Forelimb muscle (tissue), 1 donor: ENCODE measurements at places on chromosomes 11 and 22. TPM values are rescaled to one million over a fixed set of nuclear protein-coding genes. Genes with fewer than 3 reads are reported as not detected.

Gene YWHAH
- 88.6 TPM for polyA plus RNA-seq

Gene TMPRSS5
- polyA plus RNA-seq, result 0.99 TPM

Gene MSANTD2
- 15.3 TPM for polyA plus RNA-seq

Gene LRP4
- 18.4 TPM for polyA plus RNA-seq

Gene CARD18
- not detected for polyA plus RNA-seq

Gene CDC42EP2
- polyA plus RNA-seq, result 32.5 TPM

Gene TMPRSS13
- 0.19 TPM for polyA plus RNA-seq

Gene SCGB1C1
- 0.34 TPM for polyA plus RNA-seq

Gene LINC01488
- polyA plus RNA-seq, result 0.08 TPM

Gene AGBL2
- 0.47 TPM for polyA plus RNA-seq

Gene PGR
- not detected for polyA plus RNA-seq

Gene INPP5J
- 1.6 TPM for polyA plus RNA-seq

DNA sequence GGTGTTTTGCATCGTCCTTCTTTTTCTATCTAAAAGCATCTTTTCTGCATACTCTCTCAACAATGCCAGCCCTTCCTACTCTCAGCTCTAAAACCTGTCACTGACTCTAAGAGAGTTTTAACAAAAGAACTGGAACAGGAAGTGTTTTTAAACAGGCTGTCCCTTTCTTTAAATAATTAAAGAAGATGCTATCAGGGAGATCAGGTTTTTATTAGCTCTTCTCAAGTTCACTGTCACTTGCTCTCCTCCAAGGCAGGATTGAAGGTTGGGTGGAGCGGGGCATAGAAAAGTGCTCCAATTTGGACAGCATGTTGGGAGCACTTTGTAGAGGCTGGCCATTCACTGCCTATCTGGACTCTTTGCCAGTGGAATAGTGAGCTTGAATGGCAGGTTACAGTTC, 56.4 kb upstream of the BARX2 start:
- DNase-seq, result no peak

DNA sequence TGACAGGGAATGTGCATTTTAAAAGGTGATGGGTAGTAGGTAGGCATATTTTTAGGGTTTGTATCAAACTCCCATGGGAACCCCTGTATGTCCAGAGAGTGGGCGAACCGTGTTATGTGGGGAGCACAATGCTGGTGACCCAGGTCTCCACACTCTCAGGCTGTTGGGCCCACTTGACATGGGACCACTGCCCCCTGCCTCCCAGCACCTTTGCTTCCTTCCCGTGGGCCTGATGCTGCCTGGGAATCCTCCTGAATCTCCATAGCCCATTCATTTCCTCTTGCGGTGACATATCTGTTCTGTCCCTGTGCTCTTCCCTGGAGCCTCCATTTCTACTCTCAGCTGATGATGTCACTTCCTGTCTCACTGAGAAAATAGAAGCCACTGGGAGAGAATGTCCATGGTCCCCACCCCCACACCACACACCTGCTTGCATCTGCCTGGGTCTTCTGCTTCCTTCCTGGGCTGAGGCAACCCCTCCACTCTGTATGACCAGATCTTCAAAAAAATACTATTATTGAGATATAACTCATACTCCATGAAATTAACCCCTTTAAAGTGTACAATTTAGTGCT, 55.8 kb upstream of the THY1 start:
- DNase-seq, result no peak

DNA sequence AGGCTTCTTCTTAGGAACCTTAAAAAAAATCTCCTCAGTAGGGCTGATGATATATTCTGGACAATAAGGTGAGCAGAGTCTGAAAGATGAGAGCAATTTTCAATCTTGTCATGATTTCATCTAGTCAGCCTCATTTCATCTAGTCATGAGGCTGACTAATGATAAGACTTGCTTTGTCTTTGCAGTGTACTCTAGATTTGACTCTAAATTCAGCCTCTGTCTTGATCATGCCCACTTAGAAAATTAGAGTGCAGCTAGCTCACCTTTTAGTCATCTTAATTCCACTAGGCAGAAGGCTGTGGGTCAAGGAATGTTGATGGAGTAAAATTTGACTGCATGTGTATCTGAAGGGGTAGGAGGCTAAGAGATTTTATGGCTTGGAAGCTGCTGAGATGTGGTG, 5.5 kb downstream of the EHF start:
- no peak for DNase-seq

DNA sequence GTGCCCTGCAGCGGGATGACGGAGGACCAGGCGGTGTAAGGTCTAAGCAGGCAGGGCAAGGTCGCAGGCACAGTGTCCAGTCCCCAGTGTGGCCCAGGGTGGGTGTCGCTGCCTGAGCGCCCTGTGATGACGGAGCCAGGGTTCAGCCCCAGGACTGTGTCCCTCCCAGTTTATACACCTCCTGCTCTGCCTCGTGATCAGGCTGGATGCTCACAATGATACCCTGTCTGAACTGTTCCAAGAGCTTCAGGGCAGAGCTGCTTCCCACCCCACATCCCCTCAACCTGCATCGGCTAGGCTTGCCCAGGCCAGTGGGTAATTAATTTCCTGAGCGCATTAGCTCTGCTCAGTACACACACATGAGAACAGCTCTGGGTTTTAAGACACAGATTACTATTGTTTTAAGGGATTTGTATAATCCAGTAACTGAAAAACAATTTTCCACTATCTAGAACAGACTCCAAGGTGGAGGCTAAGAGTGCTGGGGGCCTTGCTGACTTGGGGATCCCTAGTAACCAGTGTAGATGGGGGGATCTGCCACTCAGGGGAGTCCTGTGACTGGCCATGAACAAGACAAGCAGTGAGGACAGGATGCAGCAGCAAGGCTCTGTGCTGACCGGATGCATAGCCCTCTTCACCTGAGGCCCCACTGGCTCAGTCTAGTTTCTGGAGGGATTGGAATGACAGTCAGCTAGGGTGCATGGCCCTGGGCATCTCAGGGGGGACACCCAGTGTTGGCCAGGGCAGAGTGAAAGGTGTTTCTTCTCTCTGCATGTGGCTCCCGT, 34.1 kb downstream of the GNAZ start:
- no peak for DNase-seq

- no peak for DNase-seq
These were observed 67.7 kb downstream of the PHF21B start for GRCh38 chr22:44942056-44942455.

DNA sequence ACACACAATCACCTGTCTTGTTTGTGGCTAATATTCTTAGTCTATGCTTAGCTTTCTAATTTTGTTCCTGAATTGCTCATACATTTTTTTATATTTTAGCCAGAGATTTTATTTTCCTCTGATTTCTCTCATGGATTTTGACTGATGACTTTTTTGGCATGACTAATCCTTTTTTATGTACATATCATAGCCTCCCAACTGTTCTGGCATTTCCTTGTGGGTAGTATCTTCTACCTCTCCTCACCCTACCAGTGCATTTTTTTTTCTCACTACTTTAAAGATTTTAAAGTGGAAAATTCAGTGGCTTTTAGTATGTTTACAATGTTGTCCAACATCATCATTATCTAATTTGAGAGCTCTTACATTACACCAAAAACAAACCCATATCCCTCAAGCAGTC, 84.4 kb upstream of the TENM4 start:
- no peak for DNase-seq

GRCh38 chr11:132238331-132238866, 868.0 kb downstream of the NTM start:
- DNase-seq, result no peak

- DNase-seq, result no peak
These were observed 366.0 kb upstream of the PDGFD start for GRCh38 chr11:104529906-104530305.

GRCh38 chr22:48574776-48575617, 1252.7 kb downstream of the BRD1 start:
- no peak for DNase-seq

DNA sequence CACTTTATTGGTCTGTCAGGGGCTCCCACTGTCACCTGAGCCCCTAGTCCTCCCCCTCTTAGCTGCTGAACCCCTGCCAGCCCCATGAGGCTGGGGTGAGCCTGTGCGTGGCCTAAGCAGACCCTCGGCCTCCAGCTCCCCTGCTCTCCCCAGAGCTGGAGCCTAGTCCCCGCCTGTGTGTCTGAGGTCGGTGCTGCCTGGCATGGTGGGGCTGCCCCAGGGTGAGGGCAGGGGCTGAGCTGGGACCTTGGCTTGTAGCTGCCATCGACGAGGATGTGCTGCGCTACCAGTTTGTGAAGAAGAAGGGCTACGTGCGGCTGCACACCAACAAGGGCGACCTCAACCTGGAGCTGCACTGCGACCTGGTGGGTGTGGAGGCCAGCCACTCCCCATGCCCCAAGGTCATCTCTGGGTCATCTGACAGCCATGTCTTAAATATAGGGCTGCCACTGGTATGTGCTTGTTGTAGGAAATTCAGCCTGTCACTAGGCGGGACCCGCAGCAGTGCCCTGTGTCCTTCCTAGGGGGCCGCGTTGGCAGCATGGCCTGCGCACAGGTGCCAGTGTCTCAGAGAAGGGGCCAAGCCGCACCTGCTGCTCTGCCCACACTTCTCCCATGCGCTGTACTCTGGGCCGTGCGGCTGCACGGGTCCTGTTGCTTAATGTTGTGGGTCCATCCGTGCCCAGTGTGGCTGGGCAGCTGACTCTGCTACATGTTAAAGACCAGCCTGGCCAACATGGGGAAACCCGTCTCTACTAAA, 21.0 kb downstream of the PPIL2 start:
- no peak for DNase-seq

GRCh38 chr11:132770829-132771530, 761.3 kb downstream of the OPCML start:
- DNase-seq, result no peak

DNA sequence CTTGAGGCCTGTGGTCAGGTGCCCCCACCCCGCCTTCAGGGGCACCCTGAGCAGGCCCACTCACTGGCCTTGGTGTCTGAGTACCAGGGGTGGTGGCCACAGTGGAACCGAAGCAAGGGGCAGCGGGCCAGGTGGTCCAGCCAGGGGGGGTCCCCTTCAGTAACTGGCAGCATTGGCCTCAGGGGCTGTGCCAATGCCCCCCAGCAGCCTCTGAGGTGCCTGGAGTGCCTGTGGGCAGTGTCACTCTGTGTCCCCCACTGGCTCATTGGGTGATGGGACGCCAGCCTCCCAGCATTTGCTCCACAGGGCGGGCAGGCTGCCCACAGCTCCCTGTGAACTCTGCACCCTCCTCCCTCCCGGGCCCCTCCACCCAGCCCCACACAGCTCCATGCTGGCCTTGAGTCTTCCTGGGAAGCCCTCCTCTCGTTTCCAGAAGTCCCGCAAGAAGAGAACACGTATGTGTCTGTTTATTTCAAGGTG, 29.5 kb upstream of the CARS1 start:
- DNase-seq, result no peak

- no peak for DNase-seq
These were observed 28.7 kb upstream of the WT1 start for GRCh38 chr11:32464078-32464477.

DNA sequence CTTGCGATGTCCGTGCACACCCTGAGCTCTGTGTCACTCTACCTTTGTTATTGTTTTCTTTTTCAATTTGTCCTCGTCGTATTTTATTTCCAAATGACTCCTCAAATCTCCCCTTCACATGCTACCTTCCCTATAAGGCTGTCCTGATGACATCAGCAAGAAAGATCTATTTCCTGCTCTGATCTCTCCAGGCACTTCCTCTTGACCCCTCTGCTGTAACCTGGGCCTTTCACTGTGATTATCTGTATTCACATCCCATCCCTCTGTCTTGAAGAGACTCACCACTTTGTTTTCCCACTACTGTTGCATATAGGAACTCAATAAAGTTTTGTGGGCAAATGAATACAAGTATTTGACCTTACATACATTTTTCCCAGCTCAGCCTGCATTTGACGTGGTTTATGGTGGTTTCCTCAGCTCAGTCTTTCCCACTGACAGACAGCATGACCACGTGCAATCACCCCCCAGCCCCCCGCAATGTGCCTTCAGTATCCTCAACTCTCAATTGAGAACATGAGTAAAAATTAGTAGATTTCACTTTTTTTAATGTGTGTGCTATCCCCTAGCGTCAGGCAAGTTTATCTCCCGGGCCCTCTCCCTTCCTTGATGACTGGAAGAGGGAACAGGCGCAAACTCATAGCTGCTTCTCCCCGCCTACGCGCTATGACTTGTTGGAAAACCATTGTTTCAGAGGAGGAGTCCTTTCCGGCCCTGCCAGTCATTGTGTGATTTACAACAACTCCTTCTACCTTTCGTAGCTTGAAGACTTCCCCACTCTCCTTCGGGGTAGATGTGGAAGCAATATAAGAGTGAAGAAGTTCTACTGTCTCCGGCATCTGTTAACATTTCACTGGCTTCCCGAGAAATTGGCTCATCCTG, 498.5 kb downstream of the NTM start:
- DNase-seq, result no peak

GRCh38 chr22:43550024-43550620, 138.3 kb downstream of the MPPED1 start:
- DNase-seq, result no peak

GRCh38 chr11:67455054-67455453, at the start of gene CABP4:
CABP4 (plus strand) TSS chr11:67455354; CDS start chr11:67455424, 70 bp downstream.
- no peak for DNase-seq

GRCh38 chr11:17445240-17445795, 31.3 kb downstream of the ABCC8 start:
- DNase-seq, result no peak

DNA sequence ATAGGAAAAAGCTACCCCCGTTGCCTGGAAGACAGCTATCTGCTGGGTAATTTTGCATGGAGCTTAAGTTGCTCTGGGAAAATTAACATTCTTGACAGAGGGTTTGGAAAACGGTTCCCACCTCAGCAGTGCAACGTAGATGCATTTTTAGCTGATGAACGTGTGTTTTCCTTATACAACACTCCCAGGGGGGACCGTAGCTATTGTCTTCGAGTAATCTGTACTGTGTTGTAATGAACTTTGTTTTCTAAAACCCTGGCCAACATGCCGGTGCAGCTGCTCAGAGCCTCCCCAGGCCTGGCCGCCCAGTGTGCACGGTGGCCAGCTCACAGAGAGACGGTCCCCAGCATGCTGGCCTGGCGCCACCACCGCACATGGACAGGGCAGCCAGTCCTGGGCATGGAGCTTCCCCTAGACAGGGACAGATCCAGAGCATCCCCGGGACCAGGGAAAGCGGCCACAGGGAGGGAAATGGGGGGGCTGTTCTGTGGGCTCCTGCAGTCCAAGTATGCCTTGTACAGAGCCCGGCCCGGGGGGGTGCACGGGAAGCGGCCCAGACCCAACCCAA, 2.2 kb downstream of the TNNT3 start:
- DNase-seq, result peak; percentile 99

GRCh38 chr11:93740031-93740729, 1.1 kb downstream of the TAF1D start:
- DNase-seq, result no peak

- no peak for DNase-seq
These were observed 323.3 kb upstream of the ZC3H12C start for GRCh38 chr11:109769858-109770257.

GRCh38 chr11:12133547-12134235, 23.3 kb downstream of the MICAL2 start:
- no peak for DNase-seq

GRCh38 chr11:62143727-62144126, 19.9 kb downstream of the INCENP start:
- no peak for DNase-seq

GRCh38 chr11:26143566-26144290, 188.2 kb upstream of the ANO3 start:
- DNase-seq, result no peak
